KG1 (cell line): ENCODE measurements at places on chromosomes 2 and 18.

GRCh38 chr2:213017404-213017803 lies 134.0 kb downstream of the IKZF2 start:
- no peak for DNase-seq

DNA sequence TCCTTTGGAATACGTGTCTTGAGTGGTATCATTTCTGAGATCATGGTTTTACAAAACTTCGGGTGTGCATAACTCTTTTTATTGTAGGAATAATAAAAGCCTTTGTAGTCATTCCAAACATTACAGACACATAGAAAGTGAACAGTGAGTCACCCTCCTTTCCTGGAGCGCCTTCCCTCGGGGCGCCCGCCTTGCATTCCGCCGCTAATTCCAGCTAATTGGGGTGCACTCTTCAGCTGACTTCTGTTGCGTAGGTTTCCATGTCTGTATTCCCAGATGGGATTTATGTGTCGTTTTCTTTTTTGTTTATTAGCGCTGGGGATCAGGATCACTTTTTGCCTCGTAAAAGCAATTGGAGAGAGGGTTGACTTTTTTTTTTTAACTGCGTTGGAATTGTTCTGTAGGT lies 18.7 kb downstream of the SH3BP4 start:
- DNase-seq = no peak

DNA sequence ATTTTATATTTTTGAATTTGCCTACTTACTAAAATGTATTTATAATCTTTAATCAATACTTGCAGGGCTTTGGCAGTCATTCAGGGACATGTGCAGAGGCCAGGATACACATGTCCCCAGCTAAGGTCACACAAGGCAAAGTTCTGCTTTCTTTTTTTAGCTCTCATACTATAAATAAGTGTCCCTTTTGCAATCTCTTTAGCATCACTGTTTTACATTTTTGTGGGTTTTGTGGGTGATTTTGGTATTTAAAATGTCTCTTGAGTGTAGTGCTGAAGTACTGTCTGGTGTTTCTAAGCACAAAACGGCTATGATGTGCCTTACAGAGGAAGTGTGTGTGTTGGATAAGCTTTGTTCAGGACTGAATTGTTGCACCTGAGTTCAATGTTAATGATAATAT lies 309.0 kb upstream of the GULP1 start:
- DNase-seq = peak; percentile 84

DNA sequence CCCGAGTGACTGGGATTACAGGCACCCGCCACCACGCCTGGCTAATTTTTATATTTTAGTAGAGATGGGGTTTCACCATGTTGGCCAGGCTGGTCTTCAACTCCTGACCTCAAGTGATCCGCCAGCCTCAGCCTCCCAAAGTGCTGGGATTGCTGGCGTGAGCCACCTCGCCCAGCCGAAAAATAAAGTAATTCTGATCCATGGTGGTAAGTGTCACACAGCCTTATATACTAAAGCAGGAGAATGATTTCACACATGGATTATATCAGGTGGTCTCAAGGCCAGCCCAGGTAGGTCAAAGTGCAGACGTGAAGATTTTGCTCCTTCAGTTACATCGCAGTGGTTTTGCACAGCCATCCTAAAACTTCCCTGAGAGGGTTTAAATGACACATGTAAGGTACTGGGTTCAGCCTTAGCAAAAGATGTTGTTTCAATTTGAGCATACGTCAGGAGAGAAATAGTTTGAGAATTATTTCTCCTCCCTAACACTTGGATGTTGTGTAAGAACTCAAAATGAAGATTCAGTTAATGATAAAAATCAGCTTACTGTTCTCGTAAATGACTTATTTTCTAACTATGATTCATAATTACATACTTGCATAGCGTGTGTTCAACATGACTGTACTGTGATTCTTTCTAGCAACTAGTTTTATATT lies 93.0 kb upstream of the SLC39A10 start:
- DNase-seq = no peak

DNA sequence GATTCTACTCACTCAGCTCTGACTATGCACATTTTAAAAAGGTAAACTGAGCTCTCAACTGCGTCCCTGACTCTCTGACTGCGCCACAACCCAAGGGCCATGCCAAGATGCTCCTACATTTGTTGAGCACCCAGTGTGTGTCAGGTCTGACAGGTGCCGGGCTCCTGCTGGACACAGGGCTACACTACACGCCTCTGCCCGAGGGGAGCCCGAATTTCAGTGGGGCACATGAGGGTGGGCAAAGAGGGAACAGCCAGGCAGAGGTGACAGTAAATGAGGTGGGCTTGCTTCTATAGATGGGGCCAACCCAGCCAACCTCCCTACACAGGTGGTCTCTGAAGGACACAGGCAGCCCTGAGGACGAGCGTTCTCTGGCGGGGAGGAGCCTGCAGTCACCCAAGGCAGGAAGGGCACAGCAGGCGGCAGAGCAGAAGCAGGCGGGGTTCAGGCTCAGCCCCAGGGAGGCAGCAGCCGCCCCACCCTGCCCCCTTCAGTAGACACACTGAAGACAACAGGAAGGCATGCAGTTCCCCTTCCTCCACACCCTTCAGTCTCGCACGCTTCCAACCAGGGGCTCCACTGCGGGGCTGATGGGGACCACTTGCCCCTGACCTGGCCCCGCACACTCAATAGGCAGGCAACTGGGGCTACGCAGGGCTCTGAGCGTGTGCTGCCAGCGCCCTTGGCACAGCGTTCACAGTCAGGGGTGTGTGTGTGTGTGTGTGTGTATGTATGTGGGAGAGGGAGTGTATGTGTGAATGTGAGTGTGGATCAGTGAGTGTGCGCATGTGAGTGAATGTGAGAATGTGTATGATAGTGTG lies 98.4 kb downstream of the UXS1 start:
- DNase-seq = peak; percentile 26

DNA sequence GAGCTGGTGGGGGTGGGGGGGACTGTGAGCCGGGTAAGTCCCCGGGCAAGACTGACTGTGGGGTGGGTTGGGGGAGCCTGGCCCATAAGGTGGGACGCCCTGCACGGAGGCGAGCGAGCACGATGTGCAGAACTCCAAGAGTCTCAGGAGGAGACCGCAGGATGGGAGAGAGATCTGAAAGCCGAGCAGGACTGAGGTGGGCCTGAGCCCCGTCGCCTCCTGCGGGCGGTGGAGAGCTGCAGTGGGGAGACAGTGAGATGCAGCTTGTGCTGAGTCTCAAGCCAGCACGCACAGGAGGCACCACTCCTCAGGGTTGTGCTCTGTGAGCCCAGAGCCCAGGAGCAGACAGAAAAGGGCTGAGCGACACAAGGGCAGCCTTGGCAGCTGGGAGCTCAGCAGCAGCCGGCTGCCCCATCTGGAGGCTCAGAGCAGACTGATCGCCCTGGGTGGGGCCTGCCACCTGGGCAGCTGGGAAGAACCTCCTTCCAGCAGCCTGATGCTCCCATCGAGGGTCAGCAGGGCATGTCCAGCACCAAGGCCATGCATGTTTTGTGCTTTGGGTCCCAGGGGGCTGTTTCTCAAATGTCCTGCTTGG lies 15.9 kb downstream of the ARHGEF4 start:
- no peak for DNase-seq

GRCh38 chr2:106863387-106863786 lies 22.6 kb downstream of the ST6GAL2 start:
- DNase-seq = no peak

DNA sequence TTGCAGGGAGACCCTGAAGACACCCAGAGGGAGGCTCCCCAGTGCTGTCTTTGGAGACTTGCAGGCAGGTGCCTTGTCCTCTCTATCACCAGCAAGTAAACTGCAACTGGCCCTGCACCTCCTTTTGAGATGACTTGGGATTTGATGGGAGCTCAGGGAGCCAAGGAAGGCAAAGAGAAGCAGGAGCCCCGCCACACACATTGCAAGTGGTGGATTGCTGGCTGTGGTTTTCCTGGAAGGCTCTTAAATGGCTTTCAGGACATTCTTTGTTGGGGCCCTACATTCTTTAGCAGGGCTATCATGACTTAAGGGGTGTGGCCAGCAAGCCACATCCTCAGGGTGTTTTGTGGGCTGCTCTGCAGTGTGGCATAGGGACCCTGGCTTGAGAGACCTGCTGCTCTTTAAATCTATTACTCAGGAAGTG lies 39.9 kb upstream of the CDC42EP3 start:
- DNase-seq = peak; percentile 27

DNA sequence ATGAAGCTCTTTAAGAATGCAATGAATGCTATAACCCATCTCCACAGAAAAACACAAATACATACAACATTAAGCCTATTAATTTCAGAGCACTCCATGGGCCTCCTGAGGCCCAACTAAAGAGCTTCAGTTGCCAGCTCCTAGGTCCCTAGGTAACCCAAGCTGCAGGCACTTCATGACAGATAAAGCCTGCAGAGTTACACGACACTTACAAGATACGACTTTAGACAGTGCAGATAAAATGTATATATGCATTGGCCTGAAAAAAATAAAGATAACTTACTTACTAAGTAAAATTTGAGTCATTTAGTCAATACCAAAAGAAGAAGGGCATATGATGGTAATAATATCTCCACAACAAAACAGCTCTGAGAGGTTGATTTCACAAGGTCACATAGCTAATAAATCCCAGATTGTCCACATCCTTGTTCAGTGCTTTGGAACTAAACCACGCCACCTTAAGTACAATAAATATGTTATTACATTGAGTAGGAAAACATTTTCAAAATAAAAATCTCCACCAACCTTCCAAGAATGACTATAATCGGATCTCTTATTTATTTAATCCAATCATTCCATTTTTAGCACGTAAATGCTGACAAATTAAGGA lies 3.4 kb downstream of the MAP4K3 start:
- no peak for DNase-seq

- DNase-seq = no peak
Measured at GRCh38 chr18:66993492-66993891, 389.6 kb upstream of the CDH19 start.

GRCh38 chr2:107669335-107669734 lies 157.4 kb upstream of the RGPD4 start:
- DNase-seq = no peak

GRCh38 chr2:113157897-113158753 lies 15.6 kb upstream of the PSD4 start:
- no peak for DNase-seq

GRCh38 chr18:37691162-37691561 lies 125.6 kb upstream of the CELF4 start:
- no peak for DNase-seq

DNA sequence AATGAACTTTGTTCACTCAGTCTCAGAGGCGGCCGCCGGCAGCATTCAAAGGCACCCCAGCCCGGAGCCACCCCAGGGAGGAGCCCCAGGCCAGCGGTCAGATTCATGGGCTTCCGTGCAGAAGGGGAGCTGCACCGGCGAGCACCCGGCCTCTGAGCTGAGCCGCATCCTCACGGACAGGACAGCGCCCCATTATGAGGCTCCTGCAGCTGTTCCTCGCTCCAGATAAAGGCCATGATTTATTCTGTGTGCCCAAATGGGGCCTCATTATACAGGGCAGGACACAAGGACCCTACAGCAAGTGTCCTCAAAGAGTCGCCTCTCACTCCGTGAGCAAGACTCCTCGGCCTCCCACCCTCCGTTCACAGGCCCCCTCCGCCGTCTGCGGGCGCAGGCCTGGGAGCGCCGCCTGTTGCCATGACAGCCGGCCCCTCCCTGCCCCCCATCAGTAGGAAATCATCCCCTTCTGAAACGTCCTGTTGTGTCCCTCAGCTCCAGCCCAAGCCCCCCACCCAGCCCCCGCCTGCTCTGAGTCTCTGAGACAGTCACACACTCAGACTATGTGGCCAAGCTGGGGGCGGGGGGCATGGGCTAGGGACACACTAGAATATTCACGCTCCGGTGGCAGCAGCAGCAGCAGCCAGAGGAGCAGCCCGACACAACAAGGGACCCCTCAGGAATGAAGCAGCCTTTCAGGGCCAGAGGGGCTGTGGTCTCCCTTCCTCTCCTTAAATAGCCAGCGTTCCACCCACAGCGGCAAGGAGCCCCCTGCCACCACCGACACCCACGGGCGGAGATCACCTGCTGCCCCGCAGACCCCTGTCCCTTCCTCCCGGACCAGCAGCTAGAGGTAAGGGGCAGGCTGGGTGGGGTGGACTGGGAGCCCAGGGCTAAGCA lies at the start of gene GPR17:
Gene GPR17 (plus strand): TSS at position 759 of the 897 bp plus-strand sequence. CDS start 4,583 bp downstream, outside the sequence.
- no peak for DNase-seq

- no peak for DNase-seq
Measured at GRCh38 chr2:85754313-85755095, 713 bp downstream of the ATOH8 start.

DNA sequence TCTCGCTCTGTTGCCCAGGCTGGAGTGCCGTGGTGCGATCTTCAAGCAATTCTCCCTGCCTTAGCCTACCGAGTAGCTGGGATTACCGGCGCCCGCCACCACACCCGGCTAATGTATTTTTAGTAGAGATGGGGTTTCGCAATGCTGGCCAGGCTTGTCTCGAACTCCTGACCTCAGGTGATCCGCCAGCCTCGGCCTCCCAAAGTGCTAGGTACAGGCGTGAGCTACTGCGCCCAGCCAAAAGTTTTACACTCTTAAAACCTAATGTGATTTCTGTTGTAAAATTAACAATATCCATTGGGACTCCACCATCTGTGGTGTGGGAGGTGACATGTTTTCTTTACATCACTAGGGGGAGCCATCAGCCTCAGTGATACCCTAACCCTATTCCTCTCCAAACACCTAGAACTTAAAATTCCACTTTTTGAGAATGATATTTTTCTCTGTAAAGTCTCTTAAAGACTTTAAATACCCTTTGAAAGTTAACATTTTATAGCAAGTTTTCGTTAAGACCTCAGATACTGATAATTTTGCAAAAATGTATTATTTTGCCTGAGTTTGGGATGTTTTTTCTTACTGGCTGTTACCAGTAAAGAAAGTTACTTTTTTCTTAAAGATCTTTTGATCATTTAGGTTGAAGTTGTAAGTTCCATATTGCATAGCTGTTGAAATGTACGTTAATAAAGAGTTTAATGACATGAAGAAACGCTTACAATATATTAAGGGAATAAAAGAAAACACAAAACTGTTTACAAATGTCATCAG lies 11.6 kb upstream of the EIF2AK2 start:
- DNase-seq = no peak

GRCh38 chr2:95359501-95359930 lies 43.0 kb upstream of the FAHD2A start:
- DNase-seq = no peak

- DNase-seq = no peak
Measured at GRCh38 chr2:180990337-180990736, 9.9 kb downstream of the UBE2E3 start.

DNA sequence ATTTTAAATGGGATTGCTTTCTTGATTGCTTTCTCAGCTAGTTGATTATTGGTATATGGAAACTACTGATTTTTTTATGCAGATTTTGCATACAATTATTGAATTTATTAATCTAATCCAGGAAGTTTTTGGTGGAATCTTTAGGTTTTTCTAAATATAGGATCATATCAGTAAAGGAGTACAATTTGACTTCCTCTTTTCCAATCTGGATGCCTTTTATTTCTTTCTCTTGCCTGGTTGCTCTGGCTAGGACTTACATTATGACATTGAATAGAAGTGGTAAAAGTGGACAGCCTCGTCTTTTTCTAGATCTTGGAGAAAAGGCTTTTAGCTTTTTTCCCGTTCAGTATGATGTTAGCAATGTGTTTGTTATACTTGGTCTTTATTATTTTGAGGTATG lies 51.3 kb downstream of the OTX1 start:
- DNase-seq = no peak

DNA sequence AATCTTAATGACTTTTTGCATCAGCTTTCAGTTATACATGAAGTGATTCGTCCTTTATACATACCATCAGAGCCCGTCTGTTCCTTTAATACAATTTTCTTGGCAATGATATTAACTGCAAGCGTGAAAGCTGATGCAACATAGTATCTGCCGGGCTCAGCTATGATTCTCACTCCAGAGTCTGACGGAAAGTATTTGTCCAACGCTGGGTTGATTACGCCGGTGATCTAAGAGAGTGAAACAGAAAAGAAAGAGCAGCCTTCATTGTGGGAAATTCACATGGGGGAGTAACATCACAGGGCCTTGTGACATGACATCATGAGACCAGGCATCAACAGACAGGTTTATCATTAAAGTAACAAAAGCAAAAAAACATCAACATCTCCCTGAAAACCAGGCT lies 6.2 kb downstream of the ODC1 start:
- no peak for DNase-seq
